A549 treated with GW870086 at 1 μM for 4 hours (cell line): ENCODE measurements at places on chromosomes 6 and 20. TPM values are rescaled to one million over a fixed set of nuclear protein-coding genes. Genes with fewer than 3 reads are reported as not detected.

The SIRPD gene
- total RNA-seq: not detected in 5 replicates

The CRISP2 gene
- not detected in 5 replicates for total RNA-seq

The NANP gene
- 6.4 to 8.7 TPM (median 7.5 TPM) in 5 replicates for total RNA-seq

The BTNL2 gene
- not detected in 5 replicates for total RNA-seq

The GPX5 gene
- total RNA-seq: not detected in 5 replicates

The STK38 gene
- total RNA-seq: 15.5 to 16.9 TPM (median 15.9 TPM) in 5 replicates

The OR12D3 gene
- total RNA-seq: not detected in 5 replicates

The GJE1 gene
- total RNA-seq: not detected in 5 replicates

The GPR6 gene
- total RNA-seq: not detected in 5 replicates

The GZF1 gene
- 8.7 to 12.0 TPM (median 9.8 TPM) in 5 replicates for total RNA-seq

The FRS3 gene
- 2.0 to 5.1 TPM (median 2.5 TPM) in 5 replicates for total RNA-seq

The CALHM5 gene
- 0.02 to 0.10 TPM (median 0.05 TPM) in 5 replicates for total RNA-seq

The ABT1 gene
- 12.8 to 14.9 TPM (median 14.0 TPM) in 5 replicates for total RNA-seq

The PCSK2 gene
- total RNA-seq: not detected in 5 replicates
